ENCODE measurements at places on chromosomes 3 and 15.
A peak's percentile ranks its signal among the peaks of the same experiment; 100 is the strongest.

DNA sequence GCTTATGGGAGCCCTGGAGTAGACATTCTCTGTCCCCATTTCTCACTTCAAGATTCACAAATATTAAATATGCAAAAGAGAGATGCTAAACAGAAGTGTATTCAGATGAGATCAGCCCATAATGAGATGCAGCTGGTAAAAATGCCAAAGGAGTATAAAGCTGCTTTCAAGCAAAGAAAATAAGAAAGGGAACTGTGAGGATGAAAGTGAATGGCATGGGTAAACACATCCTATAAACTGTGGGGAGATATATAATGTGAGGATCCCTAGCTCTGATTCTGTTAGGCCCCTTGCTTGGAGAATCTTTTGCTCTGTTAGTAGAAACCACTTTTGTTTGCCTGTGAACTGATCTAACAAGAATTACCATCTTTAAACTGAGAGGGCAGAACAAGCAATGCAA, 396.6 kb downstream of the SOX2 start:
- no peak for DNase-seq

DNA sequence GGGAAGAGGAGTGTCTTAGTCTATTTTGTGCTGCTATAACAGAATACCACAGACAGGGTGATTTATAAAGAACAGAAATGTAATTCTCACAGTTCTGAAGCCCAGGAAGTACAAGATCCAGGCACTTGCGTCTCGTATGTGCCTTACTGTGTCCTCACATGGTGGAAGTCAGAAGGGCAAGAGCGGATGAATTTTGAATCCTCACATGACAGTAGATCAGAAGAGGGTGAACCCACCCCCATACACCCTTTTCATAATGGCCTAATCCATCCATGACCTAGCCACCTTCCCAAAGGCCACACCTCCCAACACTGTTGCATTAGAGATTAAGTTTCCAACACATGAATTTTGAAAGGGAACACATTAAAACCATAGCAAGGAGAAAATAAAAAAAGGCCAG, 18.7 kb upstream of the ANXA2 start:
- no peak for DNase-seq

DNA sequence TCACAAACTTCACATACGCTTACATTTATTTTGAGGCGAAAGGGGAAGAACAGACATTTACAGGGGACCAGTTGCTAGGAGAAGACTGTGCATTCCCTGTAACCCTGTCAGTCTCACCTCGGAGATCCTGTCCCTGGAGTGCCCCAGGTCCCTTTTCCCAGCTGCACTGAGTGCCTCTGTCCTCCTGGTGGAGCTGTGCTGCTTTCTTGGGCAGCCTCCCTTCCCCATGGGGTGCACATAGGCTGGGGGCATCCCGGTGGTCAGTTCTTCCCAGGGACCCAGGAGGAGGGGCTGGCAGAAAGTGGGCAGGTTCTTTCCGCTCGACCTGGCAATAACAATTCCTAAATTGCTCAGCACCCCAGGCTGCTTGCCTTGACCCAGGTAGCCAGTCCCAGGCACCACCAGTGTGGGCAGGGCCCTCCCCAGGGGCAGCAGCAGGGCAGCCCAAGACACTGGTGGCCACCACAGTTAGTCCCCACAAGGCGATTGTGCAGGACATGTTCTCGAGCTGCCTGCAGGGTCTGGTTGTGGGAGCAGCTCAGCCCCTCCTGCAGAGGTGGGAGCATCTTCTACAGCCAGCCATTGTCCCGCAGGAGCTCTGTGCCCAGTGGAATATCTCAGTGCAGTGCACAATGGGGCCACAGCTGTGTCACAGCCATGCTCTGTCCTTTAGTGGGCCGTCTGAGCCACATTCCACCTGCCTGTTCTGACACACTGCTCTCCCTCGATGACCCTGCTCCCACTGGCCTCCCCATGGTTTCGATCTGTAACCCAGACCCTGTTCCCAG, 36.3 kb downstream of the APBA2 start:
- no peak for DNase-seq

- peak; percentile 15 for DNase-seq
Measured at GRCh38 chr3:100500320-100500880, 8.0 kb downstream of the TMEM45A start.

- peak; percentile 85 for DNase-seq
Measured at GRCh38 chr15:38878926-38879325, 314.3 kb upstream of the RASGRP1 start.

DNA sequence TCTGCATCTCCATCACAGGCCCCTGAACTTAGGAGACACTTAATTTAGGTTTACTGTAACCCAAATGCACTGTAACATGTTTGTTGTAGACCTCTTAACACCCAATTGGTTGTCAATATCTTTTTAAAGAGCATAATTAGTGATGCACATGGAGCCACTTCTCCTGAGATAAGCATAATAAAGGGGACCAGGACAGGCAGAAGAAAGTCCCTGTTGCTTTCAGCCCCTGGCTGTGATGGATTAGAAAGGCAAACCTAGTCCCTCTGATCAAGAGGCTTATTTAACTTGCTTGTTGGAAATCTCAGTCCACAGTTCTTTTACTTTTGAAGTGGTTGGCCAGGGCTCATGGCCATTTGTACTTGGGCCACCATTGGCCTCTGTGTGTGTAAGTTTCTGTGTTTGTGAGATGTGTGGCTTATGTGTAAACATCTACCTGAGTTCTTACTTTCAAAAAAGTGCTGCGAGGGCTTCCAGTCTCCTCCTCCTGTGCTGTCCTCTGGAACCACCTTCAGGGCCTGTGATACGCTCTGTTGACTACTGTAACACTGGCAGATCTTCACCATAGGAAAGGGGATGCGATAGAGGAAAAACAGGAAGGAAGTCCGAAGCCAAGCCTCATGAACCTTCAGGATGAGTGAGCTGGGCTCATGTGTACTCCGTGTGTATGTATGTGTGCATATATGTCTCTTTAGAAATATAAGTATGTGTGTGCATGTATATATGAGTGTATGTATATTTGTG, 136.2 kb downstream of the EPHB1 start:
- DNase-seq: no peak

DNA sequence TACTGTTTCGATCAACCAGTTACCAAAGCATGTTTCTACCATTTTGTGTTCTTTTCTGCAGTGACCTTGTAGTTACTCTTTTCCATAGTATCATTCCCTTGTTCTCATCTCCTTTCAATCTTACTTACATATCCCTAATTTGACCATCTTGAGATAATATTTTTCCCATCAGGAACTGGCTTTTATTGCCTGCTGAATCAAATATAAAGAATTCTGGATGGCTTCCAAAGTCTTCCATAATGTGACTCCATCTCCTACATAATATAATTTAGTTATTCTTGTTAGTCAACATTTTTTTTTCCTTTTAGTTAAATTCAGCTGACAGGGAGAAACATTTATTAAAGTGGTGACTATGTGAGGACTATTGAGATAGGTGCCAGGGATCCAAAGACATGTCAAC, 7.0 kb downstream of the USP8 start:
- no peak for DNase-seq

DNA sequence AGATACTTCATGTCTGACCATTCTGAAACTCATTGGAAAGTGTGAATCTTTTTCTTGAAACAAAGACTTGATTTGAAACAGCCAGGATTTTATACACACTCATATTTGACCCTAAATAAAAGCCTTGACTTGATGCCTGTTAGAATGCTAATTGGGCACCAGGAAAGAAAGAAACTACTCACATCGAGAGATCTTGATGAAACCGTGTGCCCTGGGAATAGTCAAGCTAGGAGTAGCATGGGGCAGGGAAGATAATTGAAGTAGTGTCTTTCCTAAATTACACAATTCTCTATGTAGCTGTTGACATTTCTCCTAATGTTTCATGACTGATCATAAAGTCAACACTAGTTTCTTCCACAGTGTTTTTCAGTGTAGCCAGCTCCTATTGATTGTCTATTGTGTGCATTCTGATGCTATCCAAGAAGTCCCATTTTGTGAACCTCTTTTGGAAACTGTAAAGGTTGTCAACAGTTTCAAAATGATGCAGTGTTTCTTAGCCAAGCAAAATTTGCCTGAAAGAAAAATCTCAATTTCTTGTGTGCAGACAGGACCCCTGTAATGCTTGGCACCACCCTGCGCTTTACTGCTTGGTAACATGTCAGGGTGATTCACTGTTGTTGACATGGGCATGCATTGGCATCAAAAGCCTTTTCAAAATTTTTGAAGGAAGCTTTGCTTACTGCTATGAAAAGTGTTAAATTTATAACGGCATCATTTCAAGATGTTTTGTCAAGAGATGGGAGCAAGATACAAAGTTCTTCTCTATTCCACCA, 52.5 kb upstream of the OTOL1 start:
- DNase-seq: no peak

- DNase-seq: peak; percentile 51
Measured at GRCh38 chr3:45178183-45179023, 32.2 kb upstream of the CDCP1 start.

DNA sequence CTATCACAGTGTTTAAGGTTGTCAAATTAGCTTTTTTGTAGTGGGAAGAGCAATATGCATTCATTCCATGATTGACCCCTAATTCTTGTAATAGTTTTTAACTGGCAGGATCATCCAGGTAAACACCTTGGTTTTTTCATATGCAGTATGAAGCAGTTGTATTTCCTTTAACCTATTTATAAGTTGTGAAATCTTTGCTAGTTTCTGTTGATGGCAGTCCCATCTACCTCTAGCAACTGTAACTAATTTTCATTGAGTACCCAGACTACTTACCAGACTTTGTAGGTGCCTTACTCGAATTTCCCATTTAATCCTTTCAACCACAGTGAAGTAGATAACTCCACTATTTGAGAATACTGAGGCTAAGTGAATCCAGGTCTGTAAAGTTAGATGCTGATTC, 6.1 kb downstream of the FXR1 start:
- no peak for DNase-seq

DNA sequence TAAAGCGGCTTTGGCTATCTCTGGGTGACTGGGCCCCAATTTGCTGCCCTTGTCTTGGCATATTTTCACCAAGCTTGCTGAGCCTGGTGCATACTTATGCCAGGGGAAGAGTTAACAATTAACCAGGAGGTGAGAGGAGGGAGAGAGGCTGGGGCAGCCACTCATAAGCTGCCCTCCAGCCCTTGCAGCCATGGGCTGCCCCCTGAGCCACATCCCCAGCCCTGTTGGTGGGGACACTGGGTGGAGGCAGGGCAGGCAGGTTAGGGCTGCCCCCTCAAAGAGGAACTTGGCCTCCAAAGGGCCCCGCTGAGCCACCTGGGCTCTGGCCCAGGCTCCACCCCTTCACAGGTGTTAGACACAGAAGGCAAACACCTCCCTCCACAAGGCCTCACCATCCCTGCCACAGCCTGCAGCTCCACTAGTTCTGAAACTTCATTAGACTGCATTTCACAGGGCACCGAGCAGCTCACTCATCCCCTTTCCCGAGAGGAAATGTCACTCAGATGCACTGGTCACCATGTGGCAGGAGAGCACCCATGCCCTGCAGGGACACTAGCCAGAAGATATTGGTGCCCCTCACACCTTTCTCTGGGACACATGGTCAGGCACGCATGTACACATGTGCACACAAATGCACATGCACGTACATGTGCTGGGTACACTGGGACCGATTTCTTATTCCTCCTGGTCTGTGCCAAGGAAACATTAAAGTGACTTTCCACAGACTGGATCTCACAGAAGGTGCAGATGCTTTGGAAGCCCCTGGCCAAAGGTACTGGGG, 20.2 kb downstream of the AMOTL2 start:
- DNase-seq: no peak

DNA sequence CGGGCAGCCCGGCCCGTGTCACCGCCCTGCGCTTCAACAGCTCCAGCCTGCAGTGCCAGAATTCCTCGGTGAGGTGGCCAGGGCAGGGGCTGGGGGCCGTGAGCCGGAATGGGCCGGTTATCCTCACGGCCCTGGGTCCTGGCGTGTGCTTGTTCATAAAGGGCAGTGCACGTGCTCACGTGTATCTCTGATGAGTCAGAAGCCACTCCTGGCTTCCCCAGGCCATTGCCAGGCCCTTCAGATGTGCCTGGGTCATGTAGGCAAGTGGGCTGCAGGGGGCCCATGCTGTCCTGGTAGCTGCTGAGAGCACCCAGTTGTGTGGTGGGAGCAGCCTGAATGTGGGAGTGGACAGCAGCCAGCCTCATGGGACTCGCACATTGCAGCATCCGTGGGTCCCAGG, 29.2 kb downstream of the PLXNA1 start:
- DNase-seq: no peak

- DNase-seq: peak; percentile 65
Measured at GRCh38 chr3:126179825-126180476, 435 bp downstream of the ALDH1L1 start.

GRCh38 chr3:141000027-141000663, 51.0 kb upstream of the SPSB4 start:
- peak; percentile 85 for DNase-seq

DNA sequence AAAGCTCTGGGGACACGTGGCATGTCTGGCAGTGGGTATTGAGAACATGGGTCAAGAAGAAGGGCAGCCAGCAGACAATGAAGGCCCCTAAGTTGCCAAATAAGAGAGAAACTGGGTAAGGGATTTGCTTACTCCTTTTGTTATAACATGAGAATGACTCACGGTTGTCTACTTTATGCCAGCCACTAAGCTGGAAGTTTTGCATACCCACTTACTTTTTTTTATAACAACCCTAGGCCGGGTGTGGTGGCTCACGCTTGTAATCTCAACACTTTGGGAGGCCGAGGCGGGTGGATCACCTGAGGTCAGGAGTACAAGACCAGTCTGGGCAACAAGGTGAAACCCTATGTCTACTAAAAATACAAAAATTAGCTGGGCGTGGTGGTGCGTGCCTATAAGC, 50.0 kb downstream of the DRD3 start:
- no peak for DNase-seq

DNA sequence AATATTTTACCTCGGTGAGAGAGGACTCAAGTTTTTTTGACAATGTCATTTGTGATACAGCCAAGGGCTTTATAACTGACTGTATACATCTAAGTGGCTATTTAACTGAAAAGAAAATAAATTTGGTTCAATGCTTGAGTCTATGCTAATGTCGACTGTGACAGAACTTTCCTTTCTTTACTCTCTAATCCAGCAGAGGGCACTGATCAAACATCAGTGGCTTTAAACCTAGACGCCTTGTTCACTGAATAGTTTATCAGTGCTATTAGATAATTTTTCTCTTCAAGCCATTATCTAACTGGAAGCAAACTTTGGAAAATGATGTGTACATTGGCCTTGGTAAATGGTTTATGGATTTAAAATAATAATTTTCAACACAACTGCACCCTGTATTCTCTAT, 285.1 kb downstream of the CHL1 start:
- DNase-seq: peak; percentile 46

DNA sequence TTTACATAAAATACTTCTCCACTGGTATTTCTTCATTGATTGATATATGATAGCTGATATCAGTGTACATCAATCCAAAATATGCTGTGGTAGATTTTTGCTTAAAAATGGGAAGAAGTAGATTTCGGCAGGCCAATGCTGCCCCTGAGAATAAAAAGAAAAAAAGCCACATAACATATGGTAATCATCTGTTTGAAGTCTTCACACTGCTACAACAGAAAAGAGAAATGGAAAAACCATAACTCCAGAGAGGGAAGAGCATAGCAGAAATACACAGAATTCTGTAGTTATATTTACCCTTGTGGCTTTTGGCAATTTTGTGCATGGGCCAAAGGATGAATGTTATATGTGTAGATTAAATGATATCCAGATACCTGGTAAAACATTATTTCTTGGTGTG, 143.1 kb upstream of the KCNMB2 start:
- no peak for DNase-seq

- no peak for DNase-seq
Measured at GRCh38 chr3:189172668-189173419, 1.1 kb downstream of the TPRG1 start.
